Activated T-cell treated with anti-CD3 and anti-CD28 coated beads for 1 hour (primary cell): ENCODE measurements at places on chromosomes 3 and 15.

- DNase-seq: no peak
Observed at GRCh38 chr3:137008131-137008530, 50.3 kb downstream of the IL20RB start.

DNA sequence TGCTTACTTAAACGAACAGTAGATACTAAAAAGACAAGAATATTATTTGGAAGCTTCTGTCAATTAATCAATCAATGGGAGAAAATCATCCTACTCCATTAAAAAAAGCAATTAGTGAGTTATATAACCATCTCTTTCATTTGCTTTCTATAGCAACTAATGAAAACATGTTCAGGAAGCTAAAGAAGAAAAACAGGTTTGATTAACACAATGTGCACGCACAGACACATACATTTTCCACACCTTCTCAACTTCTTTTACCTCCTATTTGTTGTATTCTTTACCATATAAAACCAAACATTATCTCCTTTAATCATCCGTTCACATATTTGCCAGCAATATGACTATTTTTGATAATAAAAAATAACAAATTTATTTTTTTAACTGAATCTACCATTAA, 111.3 kb downstream of the GBE1 start:
- DNase-seq: no peak

DNA sequence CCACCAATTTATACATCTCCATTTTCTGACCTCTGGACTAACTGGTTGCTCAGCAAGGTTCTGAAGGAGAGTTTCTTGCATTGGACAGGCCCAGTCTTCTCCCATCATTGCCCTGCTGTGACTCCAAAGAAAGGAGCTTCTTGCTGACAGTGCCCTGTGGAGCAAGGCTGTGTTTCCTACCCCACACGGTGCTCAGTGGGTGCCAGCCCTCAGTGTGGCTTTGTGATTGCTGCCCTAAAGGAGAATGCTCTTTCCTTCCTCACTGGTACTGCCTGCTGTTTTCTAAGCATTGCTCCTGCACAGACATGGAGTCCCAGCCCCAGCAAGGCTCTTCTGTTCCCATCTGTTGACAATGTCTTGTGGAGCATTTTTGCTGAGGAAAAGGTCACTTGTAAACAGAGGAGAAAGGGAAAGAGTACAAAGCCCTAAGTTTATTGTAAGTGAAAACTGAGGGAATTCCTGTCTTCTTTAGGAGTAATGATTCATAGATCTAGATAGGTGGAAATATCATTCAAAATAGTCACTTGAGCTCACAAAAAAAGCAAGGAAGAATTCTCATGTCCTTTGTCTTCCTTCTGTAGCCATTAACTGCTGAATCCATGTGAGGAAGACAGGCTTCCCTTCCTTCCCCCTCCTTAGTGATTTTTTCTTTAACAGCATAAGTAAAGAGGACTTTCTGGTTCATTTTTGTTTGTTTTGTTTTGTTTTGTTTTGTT, 62.9 kb downstream of the HMG20A start:
- DNase-seq: no peak

GRCh38 chr3:39130026-39130425, 22.5 kb downstream of the TTC21A start:
- no peak for DNase-seq
